Frontal cortex (tissue), 4 donors: ENCODE measurements at places on chromosomes 5 and 9. TPM values are rescaled to one million over a fixed set of nuclear protein-coding genes. Genes with fewer than 3 reads are reported as not detected.

The WHRN gene
- total RNA-seq, result 0.41 TPM

The UNC13B gene
- total RNA-seq, result 17.9 TPM

The TLR4 gene
- 4.9 TPM for total RNA-seq

The NIPSNAP3A gene
- 107 TPM for total RNA-seq

The MYOZ3 gene
- total RNA-seq, result 3.7 TPM

The ZNF879 gene
- total RNA-seq, result 16.7 TPM

The IL4 gene
- total RNA-seq, result not detected

The TMEM171 gene
- total RNA-seq, result 0.41 TPM

The CLIC3 gene
- total RNA-seq, result not detected
